ENCODE measurements at places on chromosomes 3 and 15. TPM values are rescaled to one million over a fixed set of nuclear protein-coding genes. Genes with fewer than 3 reads are reported as not detected.

DNA sequence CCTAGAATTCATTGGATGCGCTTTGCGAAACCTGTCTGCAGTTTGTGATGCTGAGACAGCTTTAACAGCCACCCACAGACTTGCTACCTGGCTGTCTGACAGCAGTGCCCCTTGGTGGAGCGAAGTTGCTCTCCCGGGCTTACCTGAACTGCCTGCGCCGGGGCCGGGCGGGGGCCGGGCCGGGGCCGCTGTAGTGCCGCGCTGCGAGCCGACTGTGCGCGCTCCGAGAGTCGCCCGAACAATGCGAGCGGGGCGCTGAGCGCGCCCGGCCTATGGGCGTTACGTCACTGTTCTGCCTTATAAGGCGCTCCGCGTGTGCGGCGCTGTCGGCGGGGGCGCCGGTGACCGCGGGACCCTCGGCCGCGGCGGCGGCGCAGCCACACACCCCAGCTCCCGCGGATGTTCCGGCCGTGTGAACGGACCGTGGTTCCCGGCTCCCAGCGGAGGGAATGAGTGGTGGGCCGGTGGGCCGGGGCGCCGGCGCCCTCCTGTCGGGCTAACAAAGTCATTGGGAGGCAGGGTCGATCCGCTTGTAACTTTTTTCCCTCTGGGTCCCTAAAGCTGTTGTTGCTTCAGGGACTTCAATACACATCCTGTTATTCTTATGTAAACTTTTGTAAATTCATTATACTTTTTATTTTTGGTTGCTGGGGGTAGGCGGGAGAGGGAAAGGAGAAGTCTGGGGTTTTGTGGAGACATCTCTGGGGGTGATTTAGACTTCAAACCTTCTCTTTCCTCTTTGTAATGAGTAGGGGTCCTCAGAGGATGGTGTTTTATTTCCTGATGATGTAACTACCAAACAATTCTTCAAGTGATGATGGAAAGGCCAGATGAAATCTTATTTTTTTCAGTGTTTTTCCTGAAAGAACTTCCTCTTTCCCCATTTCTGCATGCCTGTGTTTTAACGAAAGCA, 58.5 kb downstream of the CMSS1 start:
- DNase-seq = peak; percentile 79
- peaks cover 22% of the 10 kb centered on the region for H3K4me1 ChIP-seq
- no peak overlapping the region for H3K27ac ChIP-seq

DNA sequence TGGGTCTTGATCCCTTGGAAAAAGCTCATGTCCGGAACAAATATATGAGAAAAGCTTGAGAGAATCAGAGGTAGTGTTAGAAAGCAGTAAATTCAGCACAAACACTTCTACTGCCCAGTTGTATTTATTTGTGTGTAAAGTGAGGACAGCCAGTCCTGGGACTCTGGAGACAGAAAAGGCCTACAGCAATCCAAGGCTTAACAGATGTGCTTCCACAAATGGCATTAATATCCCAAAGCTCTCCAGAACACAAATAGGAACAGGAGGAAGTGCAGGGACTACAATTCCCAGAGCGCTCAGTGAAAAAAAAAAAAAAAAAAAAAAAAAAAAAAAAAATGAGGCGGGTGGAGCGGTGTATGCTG, 390 bp upstream of the AP2M1 start:
- peak overlapping the region; percentile 73 for H3K27ac ChIP-seq
- no peak for DNase-seq
- peaks cover 21% of the 10 kb centered on the region for H3K4me1 ChIP-seq
- H3K36me3 ChIP-seq = peaks cover 12% of the 10 kb centered on the region

GRCh38 chr3:72487946-72488737, 360.1 kb downstream of the SHQ1 start:
- H3K27ac ChIP-seq = no peak overlapping the region
- H3K4me1 ChIP-seq = peaks cover 2% of the 10 kb centered on the region
- H3K36me3 ChIP-seq = no peaks in the 10 kb centered on the region
- no peaks in the 10 kb centered on the region for H3K27me3 ChIP-seq
- no peak for DNase-seq

- H3K4me3 ChIP-seq = no peak overlapping the region
- H3K27ac ChIP-seq = no peak overlapping the region
- H3K36me3 ChIP-seq = no peaks in the 10 kb centered on the region
Measured at GRCh38 chr3:132995971-132996370, 42.2 kb upstream of the TMEM108 start.

GRCh38 chr15:63719281-63719680, 114.5 kb downstream of the HERC1 start:
- peaks cover 24% of the 10 kb centered on the region for H3K36me3 ChIP-seq
- peaks cover 4% of the 10 kb centered on the region for H3K4me1 ChIP-seq
- H3K27me3 ChIP-seq = no peaks in the 10 kb centered on the region
- no peak for DNase-seq
- H3K27ac ChIP-seq = peak overlapping the region; percentile 9

GRCh38 chr3:66406831-66407610, 93.8 kb downstream of the LRIG1 start:
- DNase-seq = no peak
- no peak overlapping the region for H3K4me3 ChIP-seq
- H3K4me1 ChIP-seq = no peaks in the 10 kb centered on the region
- H3K36me3 ChIP-seq = peaks cover 4% of the 10 kb centered on the region
- H3K27me3 ChIP-seq = no peaks in the 10 kb centered on the region
- H3K27ac ChIP-seq = no peak overlapping the region

The CADPS gene
- not detected for total RNA-seq

The CPLX3 gene
- 0.17 TPM for total RNA-seq

The HES1 gene
- total RNA-seq = not detected

The WDR72 gene
- not detected for total RNA-seq

The SLC35G2 gene
- 0.28 TPM for total RNA-seq
